Stimulated activated CD4-positive, alpha-beta T cell treated with anti-CD3 and anti-CD28 coated beads, Interleukin-4, amount 100 ng/mL, for 24 hours (primary cell): ENCODE measurements at places on chromosomes 6 and 20.

DNA sequence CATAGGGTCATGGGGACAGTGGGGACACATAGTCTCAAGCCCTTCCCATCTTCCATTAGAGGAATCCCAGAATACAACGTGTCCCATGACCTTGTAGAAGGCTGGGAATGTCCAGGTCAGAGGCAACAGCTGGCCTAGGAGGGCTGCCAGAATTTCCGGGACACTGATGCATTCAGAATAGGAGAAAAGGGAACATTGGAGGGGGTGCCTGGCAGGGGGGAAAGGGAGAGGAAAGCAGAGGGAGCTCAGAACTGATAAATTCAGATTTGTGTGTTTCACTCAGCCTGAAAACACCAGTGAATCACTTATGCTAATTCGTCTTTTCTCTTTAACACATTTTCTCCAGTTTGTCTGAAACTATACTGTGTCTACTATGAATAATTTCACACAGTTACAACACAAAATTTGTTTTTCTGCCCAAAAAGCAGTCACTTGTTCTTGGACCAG lies 35.5 kb upstream of the BMP2 start:
- DNase-seq: no peak

DNA sequence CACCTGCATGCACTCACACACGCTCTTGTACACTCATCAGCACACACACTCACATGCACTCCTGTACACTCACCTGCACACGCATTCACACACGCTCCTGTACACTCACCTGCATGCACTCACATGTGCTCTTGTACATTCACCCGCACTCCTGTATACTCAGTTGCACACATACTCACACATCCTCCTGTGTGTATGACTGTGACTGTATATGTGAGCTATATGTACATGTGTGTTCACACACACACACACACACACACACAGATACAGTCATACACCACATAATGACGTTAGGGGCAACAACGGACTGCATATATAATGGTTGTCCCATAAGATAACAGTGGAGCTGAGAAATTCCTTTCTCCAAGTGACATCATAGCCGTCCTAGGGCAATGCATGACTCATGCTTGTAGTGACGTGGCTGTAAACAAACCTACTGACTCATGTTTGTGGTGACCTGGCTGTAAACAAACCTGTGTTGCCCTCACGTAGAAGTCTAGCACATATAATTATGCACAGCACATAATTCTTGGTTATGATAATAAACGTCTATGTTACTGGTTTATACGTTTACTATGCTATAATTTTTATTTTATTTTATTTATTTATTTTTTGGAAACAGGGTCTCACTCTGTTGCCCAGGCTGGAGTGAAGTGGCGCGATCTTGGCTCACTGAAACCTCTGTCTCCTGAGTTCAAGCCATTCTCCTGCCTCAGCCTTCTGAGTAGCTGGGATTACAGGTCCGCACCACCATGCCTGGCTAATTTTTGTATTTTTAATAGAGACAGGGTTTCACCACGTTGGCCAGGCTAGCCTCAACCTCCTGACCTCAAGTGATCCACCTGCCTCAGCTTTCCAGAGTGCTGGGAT lies 22.8 kb upstream of the TAF4 start:
- DNase-seq: no peak

DNA sequence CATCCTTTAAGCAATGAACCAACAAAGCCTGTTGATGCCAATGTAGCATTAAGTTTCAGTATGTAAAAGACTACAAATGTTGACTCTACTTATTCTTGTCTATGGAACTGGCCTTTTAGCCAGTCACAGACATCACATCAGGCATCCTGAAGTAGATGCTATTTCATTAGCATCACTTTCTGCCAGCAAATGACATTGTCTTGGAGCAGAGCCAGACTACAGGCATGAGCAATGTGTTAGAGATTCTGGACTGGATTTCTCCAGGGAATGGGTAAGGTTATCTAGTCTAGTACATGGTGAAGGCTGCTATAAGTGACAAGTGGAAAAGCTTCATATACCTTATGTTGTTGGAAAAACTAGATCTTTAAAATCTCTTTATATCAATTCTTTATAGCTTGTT lies 142.9 kb downstream of the ADGRB3 start:
- no peak for DNase-seq

DNA sequence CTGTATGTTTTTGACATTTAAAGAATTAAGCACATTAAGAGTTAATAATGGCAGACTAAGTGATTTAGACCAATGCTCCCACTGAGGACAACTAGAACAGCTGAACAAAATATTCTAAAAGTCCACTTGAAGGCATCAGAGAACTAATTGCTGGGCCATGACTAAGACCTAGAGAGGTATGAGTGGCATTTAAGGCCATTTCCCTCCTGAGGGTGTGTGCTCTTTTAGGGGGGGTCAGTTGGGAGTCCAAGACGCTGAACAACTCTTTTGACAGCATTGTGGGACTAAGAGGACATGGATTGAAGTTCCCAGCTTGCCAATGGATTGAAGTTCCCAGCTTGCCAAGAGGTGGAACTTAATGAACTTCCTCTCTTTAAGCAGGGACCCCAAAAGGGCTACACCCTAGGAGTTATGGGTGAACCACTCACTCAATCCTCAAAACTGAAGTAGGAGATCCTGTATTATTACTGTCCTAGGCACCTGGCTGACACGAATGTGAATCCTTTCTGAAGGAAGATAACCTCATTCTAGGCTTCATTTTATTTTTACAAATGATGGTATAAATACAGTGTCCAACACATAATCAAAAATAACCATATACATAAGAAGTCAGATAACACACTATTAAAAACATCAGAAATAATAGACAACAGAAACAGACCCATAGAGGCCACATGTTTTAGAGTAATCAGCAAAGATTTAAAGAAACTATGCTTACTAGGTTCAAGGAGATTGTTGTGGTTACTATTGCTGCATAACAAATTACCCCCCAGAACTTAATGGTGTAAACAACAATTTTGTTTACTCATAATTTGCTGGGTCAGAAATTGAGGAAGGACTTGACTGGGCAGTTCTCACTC lies 175.1 kb downstream of the VEGFA start:
- no peak for DNase-seq

GRCh38 chr6:97674802-97675201 lies 391.8 kb upstream of the MMS22L start:
- DNase-seq: no peak

DNA sequence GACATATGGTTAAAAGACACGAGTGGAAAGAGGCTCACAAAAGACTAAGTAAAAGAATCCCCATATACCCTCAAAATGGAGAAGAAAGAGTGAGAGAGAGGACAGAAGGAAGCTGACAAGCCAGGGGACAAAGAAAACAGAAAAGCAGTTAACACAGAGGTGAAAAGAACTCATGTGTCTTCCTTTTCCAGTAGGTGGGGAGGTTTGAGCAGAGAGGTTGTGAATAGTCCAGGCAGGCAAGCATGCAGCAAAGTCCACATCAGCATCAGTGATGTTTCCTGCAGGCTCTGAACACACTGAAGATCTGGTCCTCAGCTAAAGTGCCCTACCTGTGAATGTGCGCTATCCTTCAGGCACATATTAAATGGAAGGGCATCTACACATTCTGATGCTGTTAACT lies 196.5 kb upstream of the IRAK1BP1 start:
- DNase-seq: no peak

DNA sequence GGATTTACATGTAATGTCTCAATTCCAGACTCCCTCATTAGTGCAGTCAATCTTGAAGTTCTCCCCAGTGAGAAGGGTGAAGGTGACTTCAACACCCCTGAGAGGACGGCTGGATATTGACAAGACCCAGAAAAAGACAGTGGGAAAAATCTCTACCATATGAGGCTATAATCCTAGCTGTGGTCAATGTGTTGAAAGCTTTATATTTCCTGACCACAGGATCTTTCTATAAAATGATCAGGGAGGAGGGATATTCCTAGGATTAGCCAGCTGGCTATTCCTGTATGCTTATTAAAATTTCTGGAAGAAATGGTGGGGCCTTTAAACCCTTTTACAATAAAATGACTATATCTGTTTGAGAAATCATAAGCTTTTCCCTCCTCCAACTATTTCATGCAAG lies 43.0 kb downstream of the TFAP2B start:
- DNase-seq: no peak

- DNase-seq: no peak
Measured at GRCh38 chr6:107152638-107153430, 37.5 kb upstream of the BEND3 start.

GRCh38 chr6:11144393-11144851 lies 32.9 kb upstream of the ERVFRD-1 start:
- DNase-seq: peak; percentile 81

- no peak for DNase-seq
Measured at GRCh38 chr6:139639507-139639906, 265.1 kb upstream of the CITED2 start.

DNA sequence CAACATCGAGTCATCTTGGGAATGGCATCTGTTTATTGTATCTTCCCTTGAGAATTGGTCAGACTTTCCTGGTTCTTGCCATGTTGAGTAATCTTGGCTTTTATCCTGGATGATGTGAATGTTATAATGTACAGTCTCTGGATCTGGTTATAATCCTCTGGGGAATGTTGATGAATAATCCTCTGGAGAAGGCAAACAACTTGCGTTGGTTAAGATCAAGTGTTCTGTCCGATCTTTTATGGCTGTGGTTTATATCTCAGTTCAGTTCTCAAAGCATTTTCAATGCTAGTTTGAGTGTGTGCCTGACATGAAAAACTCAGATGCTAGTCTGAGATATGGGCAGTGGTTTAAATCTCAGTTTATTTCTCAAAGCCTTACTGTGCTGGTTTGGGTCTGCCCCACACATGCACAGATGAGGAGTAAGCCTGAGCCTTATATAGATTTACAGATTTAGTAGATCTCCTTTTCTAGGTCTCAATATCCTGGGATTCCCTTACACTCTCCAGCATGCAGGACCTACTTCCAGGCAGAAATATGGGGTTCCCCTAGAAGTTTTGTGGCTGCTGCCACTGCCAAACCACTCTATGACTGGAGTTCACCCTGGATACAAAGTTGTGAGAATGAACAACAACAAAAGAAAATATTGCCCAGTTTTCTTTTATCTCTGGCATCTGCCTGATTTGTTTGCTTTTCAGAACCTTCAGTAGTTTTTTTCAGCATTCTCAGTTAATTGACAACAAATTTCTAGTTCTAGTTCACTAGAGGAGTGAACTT lies 191.8 kb upstream of the MAN1A1 start:
- DNase-seq: no peak

GRCh38 chr6:143333749-143334520 lies 116.6 kb downstream of the ADAT2 start:
- no peak for DNase-seq

GRCh38 chr6:25700761-25701160 lies 48.7 kb downstream of the SCGN start:
- no peak for DNase-seq

- no peak for DNase-seq
Measured at GRCh38 chr20:50538276-50538675, 28.1 kb downstream of the PTPN1 start.

- no peak for DNase-seq
Measured at GRCh38 chr6:131251590-131252199, 116.4 kb downstream of the AKAP7 start.

DNA sequence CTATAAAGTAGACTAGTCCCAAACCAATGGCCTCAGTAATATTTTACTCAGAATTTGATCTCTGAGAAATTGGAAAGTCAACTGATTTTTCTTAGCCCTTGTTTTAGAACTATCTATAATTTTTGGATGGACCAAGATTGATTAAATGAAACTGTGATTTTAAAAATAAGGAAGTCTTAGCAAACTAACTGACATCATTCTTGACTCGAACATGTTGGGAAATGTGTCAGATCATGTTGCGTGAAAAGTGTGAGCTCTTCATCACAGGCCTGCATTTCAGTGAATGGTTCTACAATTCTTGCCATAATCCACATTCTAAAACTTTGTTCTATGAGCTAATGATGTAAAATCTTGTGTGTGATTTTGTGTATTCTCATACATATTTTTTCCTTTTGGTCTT lies 11.0 kb downstream of the TNFAIP3 start:
- DNase-seq: no peak

DNA sequence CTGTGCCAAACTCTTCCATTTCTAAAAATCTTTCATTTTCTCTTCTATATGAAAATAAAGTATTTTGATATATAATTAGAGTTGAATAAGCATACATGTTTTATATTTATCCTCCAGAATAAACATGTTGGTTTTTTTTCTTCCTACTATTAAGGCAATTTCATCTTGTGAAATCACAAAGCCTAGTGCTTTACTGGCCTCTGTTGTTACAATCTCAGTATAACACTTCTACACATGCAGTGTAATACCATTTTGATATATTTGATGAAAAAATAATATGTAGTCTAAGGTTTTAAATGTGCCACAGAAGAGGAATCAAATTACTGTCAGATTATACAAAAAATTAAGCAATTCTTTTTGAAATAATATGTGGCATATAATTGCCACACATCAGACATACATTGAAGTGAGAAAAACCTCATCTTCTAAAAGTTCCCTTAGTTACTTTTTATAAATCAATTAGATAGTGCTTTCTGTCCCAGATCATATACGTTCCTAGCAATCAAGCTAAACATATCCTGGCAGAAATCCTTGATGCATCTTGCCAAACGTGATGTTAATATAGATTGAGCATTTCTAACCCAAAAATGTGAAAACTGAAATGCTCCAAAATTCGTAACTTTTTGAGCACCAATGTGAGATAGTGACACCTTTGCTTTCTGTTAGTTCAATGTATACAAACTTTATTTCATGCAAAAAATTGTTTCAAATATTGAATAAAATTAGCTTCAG lies 225.1 kb upstream of the MANEA start:
- no peak for DNase-seq
